ENCODE measurements at places on chromosomes 5 and 9. TPM values are rescaled to one million over a fixed set of nuclear protein-coding genes. Genes with fewer than 3 reads are reported as not detected.

The MARCOL gene
- not detected for total RNA-seq

The CSF1R gene
- total RNA-seq = 16.9 TPM

The APBB3 gene
- 31.9 TPM for total RNA-seq

The CCNJL gene
- total RNA-seq = 12.4 TPM

The TBC1D2 gene
- 60.8 TPM for total RNA-seq

The MED27 gene
- 25.9 TPM for total RNA-seq

DNA sequence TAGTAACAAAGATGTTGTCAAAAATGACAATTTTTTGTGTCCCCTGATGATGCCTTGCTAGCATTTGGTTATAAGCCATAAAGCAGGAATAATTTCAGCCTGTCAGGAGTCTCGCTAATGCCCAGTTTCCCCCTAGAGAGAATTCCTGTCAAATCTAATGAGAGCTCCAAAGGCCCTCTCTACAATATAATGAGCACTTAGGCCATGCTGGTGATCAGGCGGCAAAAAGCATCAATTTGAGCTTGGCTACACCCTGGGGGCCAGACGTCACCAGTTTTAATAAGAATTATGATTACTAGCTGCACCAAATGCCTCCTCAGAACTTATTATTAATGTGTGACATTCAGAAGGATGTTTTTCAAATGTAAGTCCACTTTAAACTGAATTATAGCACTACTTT is 6.1 kb downstream of the TLE1 start:
- no peak for DNase-seq

- no peak for DNase-seq
Observed at GRCh38 chr5:76982450-76982849, 29.6 kb downstream of the CRHBP start.

- no peak for DNase-seq
Observed at GRCh38 chr5:77449981-77450380, 42.1 kb downstream of the WDR41 start.

- no peak for DNase-seq
Observed at GRCh38 chr9:19927560-19927959, 138.7 kb upstream of the SLC24A2 start.

DNA sequence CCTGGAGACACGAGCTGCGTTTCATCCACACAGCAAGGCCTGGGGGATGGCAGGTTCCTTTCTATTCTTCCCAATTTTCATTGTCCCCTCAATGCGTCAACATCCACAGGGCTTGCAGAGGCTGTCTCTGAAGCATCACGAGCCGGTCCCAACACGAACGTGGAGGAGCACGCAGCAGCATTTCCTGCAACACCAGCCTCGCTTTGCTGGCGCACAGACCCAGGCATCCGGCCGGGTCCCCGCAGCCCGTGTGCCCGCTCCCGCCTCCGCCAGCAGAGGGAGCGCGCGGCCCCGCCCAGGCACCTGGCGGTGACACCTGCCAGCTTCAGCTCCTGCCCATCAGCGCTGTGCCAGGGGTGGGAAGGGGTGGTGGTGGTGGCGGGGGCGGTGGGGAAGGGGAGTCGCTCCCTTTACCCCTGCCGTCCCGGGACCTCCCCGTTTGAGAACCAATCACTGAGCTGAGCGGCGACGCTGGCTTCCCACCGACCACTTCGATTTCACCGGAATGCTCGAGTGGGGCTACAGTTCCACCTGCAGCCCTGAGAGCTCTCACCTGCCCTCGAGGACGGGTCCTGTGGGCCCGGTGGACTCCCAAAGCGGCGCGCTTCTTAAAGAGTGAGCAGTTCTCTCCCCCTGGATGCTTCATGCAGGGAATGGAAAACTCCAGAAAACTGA is 464.5 kb downstream of the ICE1 start:
- no peak for DNase-seq

DNA sequence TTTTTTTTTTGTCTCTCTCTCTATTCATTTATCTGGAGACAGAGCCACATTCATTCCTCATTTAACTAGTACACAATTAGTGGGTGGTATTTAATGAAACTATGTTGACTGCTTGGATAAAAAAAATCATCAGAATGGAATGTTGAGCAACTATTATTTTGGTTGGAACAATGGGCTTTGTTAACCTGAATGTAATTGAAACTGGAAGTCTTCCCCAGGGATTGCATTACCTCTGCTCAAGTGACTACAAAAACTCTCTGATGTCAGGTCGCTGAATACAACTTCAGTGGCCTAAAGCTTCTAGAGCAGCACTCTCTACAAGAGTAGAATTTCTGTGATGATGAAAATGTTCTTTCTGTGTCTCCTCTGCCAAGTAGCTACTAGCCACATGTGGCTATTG is 295.8 kb downstream of the DEPDC1B start:
- no peak for DNase-seq

GRCh38 chr5:120690621-120691407 is 226.7 kb downstream of the PRR16 start:
- DNase-seq = no peak

All from ureter (tissue), 1 donor.